Stimulated activated CD4-positive, alpha-beta T cell treated with anti-CD3 and anti-CD28 coated beads, Interleukin-12 subunit alpha, Interleukin-12 subunit beta, amount 100 ng/mL, for 24 hours (primary cell): ENCODE measurements at places on chromosomes 5 and 9.

- DNase-seq, result no peak
Observed at GRCh38 chr5:137836298-137836697, 31.4 kb upstream of the MYOT start.

DNA sequence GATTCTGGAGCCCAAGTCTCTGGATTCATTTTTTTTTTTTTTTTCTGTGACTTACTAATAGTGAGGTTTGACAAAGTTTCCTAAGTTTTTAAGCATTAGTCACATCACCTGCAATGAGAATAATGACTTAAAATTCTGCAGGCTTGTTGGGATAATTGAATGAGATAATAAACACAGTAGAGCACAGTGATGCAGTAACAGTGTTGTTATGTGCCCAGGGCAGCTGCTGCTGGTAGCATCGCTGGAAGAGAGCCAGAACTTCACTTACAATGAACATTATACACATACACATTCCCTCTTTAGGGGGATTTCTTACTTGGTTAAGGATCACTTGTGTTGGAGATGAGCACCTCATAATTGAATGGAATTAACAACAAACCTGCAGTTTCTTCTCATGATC is 78.9 kb downstream of the ALDH7A1 start:
- DNase-seq, result no peak

DNA sequence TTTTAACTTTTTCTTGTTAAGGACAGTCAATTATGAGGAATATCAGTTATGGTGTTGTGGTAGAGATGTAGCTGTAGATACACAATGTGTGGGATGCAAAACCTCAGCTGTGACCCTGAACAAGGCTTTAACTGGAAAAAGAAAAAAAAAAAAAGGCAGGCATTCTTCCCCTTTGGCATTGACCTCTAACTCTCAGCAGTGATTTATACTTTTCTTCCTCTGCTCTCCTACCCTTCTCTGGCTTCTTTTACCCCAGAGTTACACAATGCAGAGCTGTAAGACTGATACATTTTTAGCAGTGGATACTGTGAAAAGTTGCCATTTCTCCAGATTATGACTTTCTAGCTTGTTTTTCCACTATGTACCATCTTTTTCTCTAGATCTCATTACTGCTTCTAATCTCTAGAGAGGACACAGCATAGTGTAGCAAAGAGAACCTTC is 2.0 kb downstream of the CTNNAL1 start:
- DNase-seq, result no peak

GRCh38 chr9:116320290-116320689 is 166.7 kb downstream of the PAPPA start:
- DNase-seq, result no peak

DNA sequence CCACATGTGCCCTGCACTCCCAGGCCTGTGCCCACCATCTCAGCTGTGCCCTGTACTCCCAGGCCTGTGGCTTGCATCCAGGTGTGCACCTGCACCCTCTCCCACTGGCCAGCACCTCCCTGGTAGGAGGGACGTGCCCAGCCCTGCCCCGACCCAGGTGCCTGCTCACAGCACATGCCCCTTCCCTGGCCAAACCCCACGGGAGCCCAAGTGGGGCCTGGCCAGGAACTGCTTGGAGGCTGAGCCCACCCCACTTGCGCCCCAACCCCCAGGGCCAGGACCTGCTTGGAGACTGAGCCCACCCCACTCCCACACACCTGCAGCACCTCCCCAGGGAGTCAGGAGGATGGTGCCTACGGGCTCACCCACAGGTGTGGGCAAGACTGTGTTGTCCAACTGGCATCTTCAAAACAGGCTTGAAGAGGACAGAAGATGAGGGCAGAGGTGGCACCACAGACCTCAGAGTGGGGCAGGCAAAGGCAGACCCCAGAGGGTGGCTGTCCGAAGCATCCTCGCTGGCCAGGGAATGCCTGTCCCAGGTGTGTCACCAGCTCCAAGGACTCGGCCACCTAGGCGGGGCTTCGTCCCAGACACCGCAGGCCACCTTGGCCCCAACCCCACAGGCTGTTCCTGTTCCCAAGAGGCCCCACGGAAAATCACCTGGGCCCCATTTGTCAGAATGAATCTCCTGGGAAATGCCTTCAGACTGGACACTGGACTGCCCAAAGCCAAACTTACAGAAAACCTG is 10.8 kb downstream of the ZDHHC11B start:
- no peak for DNase-seq

DNA sequence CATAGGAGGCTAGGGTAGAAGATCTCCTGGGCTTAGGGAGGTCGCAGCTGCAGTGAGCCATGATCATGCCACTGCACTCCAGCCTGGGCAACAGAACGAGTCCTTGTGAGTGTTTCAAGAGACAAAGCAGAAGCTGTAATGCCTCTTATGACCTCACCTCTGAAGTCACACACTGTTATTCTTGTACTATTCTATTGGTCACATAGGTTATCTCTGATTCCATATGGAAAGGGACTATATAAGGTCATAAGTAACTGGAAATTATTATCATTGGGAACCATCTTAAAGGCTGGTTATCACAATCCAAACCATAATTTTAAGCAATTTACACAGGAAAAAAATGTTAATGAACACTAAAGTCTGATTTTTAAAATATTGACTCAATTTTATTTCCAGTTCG is 17.9 kb upstream of the AFF4 start:
- no peak for DNase-seq

- DNase-seq, result no peak
Observed at GRCh38 chr5:80960531-80961375, 590 bp downstream of the RASGRF2 start.

GRCh38 chr5:62621280-62621679 is 42.7 kb downstream of the LRRC70 start:
- DNase-seq, result no peak

DNA sequence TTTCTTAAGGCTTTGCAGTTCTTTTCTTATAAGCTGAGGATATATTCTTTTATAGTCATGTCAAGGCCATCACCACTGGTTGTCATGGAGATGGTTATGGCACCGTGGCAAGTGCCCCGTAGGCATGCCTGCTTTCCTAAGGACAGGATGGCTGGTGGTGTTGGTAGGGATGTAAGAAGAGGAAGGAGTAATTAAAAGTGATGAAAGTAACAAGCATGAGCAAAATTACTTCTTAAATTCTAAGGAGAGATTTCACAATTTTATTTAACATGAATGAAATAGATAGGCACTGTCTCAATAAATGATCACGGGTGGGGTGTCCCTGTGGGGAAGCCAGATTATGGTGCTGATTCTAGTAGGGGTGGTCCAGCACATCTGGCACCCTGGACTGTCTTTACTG is 290.2 kb upstream of the KLF4 start:
- DNase-seq, result no peak

DNA sequence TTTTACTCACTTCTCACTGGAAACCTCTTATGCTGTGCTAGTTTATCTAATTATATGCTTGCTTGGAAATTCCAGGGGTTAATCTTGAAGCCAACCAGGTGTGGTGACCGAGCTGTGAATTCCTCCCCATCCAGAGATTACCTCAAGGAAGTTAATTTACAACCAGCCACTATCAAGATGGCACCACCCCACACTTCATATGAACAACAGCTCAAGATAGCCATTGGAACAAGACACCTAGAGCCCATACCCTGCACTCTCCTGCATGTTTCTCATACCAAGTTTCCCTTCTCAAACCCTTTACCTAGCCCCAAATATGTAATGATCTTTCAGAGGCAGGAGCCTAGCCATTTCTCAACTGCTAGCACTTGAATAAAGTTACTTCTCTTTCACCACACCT is 2156.9 kb upstream of the C9orf72 start:
- DNase-seq, result no peak

DNA sequence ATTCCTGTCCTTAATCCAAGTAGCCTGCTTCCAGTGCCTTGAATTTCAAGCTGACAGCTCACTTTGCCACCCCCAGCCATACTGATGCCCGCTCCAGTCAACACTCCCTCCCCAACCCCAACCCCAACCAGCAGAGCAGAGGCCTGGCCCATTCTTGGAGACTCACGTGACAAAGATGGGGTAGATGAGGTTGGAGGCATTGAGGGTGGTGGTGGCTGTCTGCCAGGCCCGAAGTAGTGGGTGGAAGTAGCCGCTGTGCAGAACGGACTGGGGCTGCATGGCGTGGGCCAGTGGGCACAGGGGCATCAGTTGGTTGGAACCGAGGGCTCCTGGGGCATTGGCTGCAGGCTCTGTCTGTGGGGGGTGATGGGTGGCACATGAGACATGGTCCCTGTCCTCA is 7.8 kb downstream of the ALAD start:
- no peak for DNase-seq

- DNase-seq, result no peak
Observed at GRCh38 chr5:78411586-78411985, 51.2 kb downstream of the SCAMP1 start.

- no peak for DNase-seq
Observed at GRCh38 chr9:80127920-80128319, 556.2 kb downstream of the TLE4 start.
